ENCODE measurements at places on chromosomes 13 and 19.

- no peak for ATAC-seq
Observed at GRCh38 chr13:24894972-24895300, 131.0 kb downstream of the RNF17 start.

DNA sequence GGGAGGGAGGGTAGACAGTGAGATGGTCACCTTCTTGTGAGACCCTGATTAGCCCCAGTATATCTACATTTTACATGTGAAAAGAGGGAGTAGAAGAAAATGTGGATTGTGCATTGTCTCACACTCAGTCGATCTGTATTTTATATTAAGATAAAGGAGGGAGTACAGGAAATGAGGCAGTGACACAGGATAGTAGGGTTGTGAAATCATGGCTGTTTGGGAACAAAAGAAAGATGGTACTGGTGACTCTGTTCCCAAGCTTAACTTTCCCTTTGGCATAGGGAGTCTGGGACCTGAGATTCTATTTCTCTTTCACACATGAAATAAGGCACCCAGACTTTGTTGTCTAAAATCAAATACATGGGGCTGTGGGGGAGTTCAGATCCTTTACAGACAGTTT lies 194.7 kb downstream of the ABCC4 start:
- no peak for ATAC-seq

GRCh38 chr13:46101002-46101401 lies 3.8 kb downstream of the CPB2 start:
- no peak for ATAC-seq

DNA sequence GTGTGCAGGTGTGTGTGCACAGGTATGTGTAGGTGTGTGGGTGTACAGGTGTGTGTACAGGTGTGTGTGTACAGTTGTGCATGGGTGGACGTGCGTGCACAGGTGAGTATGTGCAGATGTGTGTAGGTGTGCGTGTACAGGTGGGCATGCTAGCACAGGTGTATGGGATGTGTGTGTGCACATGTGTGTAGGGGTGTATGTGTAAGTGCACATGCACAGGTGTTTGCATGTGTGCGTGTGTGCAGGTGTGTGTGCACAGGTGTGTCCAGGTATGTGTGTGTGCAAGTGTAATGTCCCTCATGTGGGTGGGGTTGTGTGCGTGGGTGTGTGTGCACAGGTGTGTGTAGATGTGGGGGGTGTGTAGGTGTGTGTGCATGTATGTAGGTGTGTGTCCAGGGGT lies 27.5 kb upstream of the TFDP1 start:
- no peak for ATAC-seq

DNA sequence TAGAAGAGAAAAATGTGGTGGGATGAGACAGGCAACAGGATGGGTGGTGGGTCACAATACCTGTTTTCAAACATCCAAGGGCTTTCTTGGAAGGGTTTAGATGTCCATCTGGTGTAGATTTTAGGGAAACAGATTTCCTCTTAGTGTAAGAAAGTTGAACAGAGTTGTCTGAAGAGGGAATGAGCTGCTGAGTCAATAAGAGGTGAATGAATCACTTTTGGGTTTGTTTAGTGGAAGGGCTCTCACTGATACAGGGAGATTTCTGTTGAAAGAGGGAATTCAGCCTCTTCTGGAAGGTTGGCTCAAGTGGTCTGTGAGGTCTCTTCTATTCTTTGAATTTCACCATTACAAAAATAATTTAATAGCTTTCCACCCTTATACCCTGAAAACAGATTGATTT lies 54.6 kb downstream of the LACC1 start:
- ATAC-seq = no peak

- no peak for ATAC-seq
Observed at GRCh38 chr13:87080100-87080779, 590.9 kb upstream of the SLITRK5 start.

- no peak for ATAC-seq
Observed at GRCh38 chr13:75334634-75335447, 147.1 kb downstream of the TBC1D4 start.

- ATAC-seq = no peak
Observed at GRCh38 chr13:110353339-110353977, 46.4 kb downstream of the COL4A2 start.

DNA sequence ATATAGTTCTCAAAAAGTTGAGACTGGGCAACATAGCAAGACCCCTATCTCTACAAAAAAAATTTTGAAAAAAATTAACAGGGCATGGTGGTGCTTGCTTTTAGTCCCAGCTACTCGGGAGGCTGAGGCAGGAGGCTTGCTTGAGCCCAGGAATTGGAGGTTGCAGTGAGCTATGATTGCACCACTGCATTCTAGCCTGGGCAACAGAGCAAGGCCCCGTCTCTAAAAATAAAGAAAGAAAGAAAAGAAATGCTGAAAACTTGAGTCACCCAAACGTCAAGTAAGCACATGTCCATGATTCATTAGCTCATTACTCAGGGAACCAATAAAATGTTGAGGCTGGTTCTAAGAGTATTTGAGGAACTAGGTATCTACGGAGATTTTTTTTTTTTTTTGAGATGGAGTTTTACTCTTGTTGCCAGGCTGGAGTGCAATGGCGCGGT lies 33.9 kb upstream of the SEMA6B start:
- ATAC-seq = no peak

DNA sequence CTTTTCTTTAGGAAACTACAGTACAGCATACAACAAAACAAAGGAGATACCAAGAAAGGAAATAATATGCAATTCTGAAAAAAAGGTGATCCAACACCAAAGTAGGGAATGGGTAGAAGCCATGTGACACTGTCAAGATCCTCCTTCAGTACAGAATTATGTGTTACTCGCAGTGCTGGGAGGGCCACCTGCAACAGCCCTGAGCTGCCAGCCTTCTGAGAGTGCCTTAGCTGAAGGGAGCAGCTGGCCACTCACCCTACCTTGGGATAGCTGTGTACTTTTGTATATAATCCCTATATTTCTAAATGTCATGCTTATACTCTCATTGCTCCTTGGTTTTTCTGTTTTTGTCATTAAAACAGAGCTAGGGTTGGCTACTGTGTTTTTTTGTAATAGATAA lies 1518.2 kb upstream of the PCDH20 start:
- no peak for ATAC-seq

- no peak for ATAC-seq
Observed at GRCh38 chr13:110663491-110663890, 42.4 kb downstream of the CARS2 start.

GRCh38 chr19:695352-695949 lies at the start of gene PRSS57:
TSS of gene PRSS57 (minus strand) at chr19:695452. CDS start at chr19:695430, 22 bp downstream.
- no peak for ATAC-seq

- ATAC-seq = no peak
Observed at GRCh38 chr19:19115954-19116353, 22.3 kb downstream of the TMEM161A start.

DNA sequence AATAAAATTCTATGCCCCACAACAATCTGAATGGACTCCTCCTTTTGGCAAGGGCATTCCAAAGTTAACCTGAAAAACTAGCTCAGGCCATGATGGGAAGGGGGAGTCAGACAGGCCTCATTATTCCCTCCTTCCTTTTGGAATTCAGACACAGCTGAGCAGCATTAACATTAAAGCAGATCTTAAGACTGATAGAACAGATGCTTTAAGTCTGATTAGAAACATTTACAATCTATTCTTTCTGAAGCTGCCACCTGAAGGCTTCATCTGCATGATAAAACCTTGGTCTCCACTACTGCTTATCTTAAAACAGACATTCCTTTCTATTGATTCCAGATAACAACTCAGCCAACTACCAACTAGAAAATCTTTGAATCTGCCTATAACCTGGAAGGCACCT lies 98.9 kb downstream of the UGGT2 start:
- no peak for ATAC-seq

DNA sequence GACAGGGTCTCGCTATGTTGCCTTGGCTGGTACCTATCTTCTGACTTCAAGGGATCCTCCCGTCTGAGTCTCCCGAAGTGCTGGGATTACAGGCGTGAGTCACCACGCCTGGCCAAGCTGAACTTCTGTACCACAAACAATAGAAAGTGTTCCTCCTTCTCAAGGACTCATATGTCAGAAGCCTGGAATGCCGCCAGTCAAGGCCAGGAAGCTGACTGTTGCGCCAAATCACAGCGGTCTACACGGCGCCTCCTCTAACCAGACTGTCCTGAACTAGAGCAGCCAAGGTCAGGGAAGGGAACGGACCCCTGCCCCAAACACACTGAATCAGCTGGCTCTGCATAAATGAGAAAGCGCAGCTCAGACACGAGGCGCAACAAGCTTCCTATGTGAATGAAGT lies 14.6 kb downstream of the RAB20 start:
- ATAC-seq = peak; percentile 84

- no peak for ATAC-seq
Observed at GRCh38 chr13:44135566-44135965, 238.1 kb upstream of the SERP2 start.

GRCh38 chr19:4803736-4804695 lies 12.5 kb downstream of the FEM1A start:
- ATAC-seq = peak; percentile 43

GRCh38 chr19:34257559-34257924 lies 3.2 kb downstream of the GARRE1 start:
- no peak for ATAC-seq

GRCh38 chr13:23129331-23129730 lies 51.4 kb upstream of the SGCG start:
- ATAC-seq = no peak

DNA sequence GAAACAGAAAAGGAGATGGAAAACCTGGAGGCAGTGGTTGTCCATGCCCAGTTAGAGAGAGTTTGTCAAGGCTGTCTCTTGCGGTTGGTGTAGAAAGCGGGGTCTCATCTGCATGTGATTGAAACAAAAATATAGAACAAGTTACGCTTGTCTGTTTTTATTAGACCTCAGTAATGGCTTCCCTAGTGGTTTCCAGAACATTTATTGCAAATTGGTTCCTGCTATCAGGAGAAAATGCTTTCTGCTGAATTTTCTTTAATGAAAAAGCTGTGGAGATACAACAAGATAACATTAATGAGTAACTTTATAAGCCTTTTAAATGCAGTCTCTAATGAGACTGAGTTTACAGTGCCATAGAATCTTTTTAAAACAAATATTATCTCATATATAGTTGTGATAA lies 378.0 kb downstream of the DACH1 start:
- no peak for ATAC-seq

DNA sequence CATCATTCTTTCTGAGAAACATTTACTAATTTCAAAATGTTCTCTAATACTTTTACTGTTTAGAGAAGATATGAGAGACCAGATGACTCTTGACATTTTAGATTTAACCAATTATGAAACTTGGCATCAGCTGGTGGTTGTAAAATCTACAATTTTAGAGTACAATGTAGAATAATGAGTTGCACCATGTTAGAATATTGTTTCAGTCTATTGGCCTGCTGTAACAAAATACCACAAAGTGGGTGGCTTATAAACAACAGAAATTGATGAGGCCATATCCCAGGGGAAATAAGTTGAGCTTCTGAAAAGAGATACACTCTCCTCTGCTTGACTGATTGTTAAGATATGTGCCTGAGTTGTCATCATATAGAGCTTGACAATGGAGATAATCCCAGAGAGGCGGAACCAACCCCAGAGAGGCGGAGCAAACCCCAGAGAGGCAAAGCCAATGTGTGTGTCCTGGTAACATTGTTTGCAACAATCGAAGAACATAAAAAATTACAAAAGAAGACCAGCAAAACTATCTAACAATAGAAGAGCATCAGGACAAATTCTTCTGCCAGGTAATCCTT lies 373.0 kb upstream of the SLITRK1 start:
- no peak for ATAC-seq

DNA sequence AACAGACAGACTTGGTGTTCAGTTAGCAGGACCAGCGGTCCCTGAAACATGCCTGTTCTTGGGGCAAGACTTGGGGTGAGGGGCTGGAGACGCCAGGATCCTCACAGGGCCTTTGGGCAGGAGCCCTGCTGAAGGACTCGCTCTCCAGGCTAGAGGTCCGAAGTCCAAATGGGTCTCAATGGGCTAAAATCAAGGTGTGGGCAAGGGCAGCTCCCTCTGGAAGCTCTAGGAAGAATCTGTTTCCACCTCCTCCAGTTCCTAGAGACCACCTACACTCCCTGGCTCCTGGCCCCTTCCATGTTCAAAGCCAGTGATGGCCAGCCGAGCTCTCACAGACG lies 111.3 kb downstream of the TUBA3C start:
- ATAC-seq = no peak

DNA sequence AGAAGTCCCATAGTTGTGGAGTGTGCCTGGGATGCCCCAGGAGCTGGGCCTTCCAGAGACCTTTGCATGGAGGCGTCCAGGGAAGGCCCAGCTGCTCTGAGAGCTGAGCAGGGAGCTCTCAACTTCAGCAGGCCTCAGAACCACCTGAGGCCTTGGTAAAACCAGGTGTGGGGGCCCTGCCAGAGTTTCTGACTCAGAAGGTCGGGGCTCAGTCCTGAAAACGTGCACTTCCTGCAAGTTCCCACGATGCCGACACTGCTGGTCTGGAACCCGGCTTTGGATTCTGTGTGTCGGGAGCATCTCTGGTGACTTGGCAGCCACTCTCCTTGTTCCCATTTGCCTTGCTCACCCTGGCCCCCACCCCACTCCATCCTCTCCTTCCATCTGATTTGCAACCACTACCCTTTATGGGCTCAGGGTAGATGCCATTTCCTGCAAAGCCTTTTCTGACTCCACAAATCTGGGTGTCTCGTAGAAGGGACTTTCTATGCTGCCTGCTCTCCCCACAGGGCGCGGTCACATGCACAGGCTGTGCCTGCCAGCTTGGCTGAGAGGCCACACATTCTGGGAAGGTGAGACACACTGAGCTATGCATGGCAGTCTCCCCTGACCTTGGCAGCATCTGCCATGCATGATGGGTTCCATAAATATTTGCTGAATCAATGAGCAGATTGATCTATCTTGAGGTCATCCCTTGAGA lies 244.7 kb downstream of the COL4A1 start:
- ATAC-seq = peak; percentile 21

GRCh38 chr13:98923641-98924397 lies 54.0 kb downstream of the DOCK9 start:
- peak; percentile 60 for ATAC-seq

GRCh38 chr13:75762076-75762937 lies 126.2 kb downstream of the LMO7 start:
- ATAC-seq = peak; percentile 25

DNA sequence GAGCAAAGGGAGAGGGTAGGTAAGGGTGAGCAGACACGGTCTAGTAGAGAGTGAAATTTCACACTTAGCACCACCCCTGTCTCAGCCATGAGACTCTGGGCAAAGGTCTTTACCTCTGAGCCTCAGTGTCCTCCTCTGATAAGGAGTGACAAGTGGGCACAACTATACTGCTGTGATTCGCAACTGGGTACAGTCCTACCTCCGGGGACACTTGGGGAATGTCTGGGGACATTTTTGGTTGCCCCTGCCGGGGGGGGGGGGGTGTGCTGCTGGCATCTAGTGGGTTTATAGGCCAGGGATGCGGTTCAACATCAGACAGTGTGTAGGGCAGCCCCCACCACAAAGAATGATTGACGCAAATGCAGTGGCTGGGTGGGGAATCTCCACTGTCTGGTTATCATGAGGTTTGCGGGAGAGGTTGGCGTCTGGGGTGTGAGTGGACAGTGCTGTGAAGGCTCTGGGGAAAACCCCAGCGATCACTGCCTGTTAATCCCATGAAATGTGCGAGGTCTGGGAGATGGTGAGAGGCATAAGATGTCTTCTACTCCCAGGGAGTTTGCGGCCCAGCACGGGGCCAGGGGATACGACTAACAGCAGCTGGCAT lies 4.3 kb downstream of the NACC1 start:
- no peak for ATAC-seq
